ENCODE measurements at places on chromosomes 7 and 10.

GRCh38 chr7:771234-772004, 44.3 kb upstream of the PRKAR1B start:
- no peak for DNase-seq

- DNase-seq, result no peak
Measured at GRCh38 chr10:86827639-86828038, 71.2 kb downstream of the BMPR1A start.

DNA sequence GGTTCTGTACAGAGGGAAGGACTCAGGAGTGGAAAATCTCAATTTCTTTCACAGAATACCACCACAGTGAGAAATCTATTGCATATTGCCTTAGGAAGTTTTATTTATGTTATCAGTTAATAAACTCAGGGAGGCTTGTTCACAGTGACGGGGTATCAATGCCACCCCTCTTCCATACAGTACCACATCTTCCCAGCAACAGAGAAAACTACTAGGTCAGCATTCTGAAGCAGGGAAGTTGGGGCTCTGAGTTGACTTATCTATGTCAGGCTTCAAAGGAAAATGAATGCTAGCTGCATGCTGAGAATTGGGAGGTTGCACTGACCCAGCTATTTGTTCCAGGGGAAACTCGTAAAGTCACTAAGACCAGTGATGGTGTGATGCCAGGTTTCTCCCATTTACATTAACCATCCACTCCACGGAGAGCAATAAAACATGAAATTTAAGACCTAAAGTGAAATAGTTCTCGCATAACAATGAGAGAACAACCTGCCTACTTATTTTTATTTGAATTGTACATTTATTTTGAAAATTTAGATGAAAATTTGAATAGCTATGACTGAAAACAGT, 266.7 kb downstream of the RNLS start:
- DNase-seq, result no peak

- DNase-seq, result no peak
Measured at GRCh38 chr10:97494151-97494550, 4.1 kb downstream of the MMS19 start.

- no peak for DNase-seq
Measured at GRCh38 chr10:97737770-97738265, 890 bp downstream of the ZFYVE27 start.

DNA sequence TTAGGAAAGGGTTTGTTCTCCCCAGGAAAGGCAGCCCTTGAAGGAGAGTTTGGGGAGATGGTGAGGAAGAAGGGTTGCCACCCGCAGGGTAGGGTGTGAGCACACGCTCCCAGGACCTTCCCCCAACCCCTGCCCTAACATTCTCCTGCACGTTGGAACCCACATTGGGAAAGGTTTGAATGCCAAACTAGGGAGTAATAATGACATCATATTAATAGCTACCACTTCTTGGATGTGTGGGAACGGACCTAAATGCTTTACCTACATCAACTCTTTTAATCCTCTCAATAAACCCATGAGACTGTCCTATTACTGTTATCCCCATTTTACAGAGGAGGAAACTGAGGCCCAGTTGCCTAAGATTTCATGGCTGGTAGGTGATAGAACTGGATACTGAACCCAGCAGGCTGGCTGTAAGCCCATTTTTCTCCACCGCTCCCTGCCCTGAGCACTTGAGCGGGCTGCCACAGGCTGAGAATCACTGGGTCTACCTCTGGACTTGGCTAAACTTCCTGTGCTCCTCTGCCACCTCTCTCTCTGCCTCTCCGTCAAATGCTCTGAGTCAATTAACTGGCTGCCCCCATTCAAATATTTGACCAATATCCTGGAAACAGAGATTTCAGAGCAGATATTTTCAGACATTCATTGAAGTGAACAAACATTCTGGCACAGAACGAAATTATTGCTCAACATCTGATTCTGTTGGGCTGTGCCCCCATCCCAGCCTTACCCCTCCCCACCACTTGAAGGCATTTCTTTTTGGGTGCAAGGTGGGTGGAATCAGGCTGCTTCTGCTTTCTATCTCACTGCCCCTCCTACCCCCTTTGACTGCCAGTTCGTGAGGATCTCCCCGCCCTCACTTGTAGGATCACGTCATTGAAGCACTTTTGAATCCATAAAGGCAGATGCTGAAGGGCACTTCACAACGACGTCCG, 129.7 kb downstream of the C10orf105 start:
- DNase-seq, result no peak

- DNase-seq, result no peak
Measured at GRCh38 chr7:116408166-116408565, 91.4 kb upstream of the CAV2 start.

DNA sequence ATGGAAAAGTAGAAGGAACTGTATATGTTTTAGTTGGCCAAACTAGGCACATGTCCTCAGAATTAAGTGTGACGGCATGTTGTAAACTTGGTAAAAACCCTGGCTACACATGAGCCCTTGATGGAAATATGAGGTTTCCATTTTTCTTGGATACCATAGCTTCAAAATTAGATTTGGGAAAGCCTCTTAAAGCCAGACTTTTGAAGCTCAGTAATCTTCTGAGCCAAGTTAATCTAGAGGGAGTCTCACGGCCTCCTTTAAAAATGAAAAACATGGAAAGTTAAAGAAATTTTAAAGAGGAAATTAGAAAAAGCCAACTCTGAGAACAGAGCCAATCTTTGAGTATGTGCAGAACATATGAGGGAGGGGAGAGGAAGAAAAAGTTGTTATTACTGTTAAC, 376.0 kb downstream of the CTNNA3 start:
- no peak for DNase-seq

DNA sequence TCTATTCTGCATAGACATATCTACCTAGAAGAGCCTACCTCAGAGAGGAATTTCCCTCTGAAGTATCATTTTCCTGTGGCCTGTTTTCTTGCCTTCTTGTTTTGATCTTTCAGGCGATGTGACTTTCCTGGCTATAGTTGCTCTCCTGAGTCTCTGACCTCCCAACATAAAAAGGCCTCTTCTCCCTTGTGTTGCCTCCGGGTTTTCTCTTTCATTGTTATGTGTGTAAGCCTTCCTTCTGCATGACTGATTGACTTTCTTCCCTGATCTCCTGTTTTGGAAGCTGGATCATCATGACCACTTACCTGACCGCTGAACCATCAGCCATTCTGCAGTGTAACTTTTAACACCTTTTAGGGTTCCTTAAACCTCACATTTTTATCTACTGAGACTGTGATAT, 441.5 kb upstream of the ETV1 start:
- no peak for DNase-seq

DNA sequence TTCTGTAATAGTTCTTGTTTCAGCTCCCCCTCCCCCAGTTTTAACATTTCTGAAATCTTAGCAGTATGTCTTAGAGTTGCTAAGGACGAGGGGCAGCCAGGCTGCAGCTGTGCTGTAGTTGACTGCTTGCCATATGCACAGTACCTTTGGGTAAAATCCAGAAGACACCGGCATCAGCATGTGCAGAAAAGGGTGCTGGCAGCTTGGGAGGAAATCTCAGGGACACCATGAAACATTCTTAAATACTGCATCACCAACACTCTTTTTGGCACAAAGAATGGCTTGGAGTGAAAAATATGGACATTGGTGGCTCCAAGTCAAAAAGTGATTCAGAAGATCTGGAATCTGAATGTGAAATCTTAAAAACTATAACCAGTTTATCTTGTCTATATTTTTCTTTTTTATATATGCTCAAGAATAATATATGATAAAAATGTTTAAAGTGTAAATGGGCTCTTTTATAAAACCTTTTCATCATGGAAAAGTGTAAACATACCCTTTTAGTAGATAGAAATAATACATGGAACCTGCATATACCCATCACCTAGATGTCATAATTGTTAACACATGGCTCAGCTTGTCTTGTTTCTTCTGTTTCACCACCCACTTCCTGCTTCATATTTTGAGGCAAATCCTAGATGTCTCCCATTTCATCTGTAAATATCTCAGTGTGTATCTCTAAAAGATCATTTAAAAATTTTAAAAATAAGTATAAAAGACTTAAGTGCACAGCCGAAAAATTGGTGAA, 34.4 kb upstream of the ARMS2 start:
- DNase-seq, result no peak

- no peak for DNase-seq
Measured at GRCh38 chr7:50303335-50304128, 984 bp upstream of the IKZF1 start.

DNA sequence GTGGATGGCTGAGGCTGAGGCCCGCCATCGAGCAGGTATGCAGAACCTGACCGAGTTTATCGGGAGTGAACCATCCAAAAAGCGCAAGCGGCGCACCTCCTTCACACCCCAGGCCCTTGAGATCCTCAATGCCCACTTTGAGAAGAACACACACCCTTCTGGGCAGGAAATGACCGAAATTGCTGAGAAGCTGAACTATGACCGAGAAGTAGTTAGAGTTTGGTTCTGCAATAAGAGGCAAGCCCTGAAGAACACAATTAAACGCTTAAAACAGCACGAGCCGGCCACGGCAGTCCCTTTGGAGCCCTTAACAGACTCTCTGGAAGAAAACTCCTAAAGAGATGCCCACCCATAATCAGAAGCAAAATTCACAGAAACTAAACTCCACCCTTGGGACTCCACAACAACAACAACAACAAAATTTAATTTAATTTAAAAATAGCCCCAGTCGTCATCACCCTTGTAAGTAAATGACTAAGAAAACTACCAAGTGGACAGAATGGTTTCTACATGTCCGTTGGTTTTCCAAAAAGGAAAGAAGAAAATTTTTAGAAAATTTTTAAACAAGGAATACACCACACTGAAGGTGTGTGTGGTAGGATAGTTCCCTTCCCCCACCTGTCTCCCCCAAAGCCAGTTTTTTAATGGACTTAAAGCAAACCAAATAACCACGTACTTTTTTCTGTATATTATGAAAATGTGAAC, 101.7 kb upstream of the YAE1 start:
- DNase-seq, result no peak

DNA sequence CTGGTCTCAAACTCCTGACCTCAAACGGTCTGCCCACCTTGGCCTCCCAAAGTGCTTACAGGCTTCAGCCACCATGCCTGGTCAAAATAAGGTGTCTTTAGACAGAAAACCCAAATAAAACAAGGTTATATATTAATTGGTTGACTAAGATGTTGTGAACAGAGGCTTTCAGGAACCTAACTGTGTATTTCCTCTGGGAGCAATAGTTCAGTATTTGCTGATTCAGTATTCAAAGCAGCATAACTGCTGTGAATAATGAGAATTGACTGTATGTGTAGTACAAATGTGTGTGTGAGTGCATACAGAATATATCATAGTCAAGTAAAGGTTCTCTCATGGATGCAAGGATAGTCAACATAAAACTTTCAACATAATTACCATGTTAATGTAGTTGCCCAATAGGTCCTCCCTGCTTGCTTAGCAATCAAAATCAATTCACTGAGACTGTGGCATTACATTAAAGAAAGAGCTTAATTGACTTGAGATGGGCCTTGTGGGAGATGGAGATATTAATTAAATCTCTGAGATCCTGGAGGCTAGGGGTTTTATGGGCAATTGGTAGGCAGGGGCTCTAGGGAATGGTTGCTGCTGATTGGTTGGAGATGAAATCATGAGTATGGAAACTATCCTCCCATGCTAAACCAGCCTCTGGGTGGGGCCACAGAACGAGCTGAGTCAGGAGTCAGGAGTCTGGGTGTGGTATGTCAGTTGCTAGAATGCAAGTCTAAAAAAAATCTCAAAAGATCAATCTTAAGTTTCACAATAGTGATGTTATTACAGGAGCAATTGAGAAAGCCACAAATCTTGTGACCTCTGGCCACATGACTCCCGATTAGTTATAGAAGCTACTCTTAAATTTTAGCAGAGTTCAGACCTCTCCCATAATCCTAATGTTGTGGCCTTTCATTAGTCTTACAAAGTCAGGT, 162.7 kb downstream of the AKR1D1 start:
- no peak for DNase-seq

DNA sequence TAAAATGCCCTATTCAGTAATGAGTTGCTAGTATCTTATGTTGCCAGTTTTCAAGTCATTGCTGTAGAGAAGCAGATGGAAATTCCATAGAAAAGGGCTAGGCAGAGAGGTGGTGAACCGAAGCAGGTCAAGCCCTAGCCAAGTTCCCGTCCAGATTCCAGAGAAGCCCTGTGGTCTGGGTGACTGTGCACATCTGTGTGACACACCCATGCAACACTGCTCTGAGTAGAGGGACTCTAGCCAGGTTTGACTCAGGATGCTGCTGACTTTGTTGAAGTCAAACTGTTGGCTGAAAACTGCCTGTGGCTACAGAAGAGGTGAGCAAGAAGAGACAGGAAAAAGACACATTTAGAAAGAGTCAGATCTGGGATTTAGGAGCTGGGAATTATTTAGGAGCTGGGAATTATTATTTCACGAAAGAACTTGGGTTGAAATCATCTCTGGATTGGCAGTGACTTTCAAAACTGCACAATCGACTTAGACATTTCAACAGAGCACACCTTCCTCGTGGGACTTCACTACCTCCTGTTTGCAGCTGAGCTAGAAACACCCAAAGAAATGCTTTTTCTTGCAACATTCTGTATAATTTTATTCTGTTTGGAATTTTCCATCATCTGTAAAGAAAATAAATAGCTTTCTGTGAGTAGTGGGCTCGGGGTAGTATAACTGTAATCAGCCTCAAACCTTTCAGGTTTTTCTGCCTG, 149.1 kb upstream of the PRKCQ start:
- no peak for DNase-seq

GRCh38 chr10:113137941-113138685, 188.1 kb downstream of the TCF7L2 start:
- no peak for DNase-seq

- no peak for DNase-seq
Measured at GRCh38 chr10:35739998-35740397, 97.9 kb upstream of the FZD8 start.

DNA sequence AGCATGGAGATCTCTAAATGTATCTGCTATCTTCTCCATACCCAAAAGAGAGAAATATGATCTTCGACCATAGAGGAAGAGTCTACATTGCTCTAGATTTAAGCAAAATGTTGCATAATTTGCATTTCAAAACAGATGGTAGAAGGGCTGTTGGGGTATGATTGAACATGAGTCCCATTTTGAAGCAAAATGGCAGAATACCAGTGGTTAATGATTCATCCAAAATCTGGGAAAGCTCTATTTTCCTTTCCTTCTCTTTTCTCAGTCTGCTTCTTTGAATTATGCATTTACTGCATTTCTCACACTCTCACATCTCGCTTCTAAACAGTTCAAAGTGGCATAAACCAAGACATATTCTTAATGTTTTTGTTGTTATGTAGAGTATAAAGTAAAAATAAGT, 178.5 kb downstream of the MACC1 start:
- no peak for DNase-seq

DNA sequence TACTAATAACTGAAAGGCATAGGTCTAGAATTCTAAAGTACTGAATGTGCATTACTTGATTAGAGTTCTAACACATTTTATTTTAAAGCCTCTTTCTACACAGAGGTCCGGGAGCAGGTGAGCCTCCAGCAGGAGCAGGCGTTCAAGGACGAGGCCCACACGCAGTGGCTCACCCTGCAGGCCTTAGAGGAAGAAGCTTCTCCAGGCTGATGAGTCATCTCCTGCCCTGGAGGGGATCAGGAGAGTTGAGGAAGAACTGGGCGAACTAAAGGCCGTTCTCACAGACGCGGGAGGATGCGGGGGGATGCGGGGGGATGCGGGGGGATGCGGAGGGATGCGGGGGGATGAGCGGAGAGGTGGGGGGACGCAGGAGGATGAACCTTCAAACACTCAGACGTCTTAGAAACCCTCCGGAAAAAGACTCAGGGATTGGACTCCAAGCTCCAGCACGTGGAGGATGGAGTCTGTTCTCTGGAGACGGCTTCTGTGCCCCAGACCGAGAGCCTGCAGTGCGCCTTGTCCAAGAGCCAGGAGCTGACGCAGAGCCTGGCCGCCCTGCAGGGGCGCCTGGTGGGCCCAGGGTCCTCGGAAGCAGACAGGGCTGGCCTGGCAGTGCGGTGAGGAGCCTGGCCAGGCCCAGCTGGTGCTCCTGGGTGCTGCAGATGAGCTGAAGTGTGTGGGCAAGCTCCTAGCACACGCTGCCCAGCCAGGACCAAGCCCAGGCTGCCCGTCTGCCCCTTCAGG, 433.7 kb upstream of the TPK1 start:
- DNase-seq, result no peak
